ENCODE measurements at places on chromosomes 7 and 10.

- DNase-seq, result no peak
Measured at GRCh38 chr7:157428554-157428945, 91.7 kb downstream of the DNAJB6 start.

GRCh38 chr10:63833411-63834060 is 312.3 kb downstream of the REEP3 start:
- DNase-seq, result no peak

DNA sequence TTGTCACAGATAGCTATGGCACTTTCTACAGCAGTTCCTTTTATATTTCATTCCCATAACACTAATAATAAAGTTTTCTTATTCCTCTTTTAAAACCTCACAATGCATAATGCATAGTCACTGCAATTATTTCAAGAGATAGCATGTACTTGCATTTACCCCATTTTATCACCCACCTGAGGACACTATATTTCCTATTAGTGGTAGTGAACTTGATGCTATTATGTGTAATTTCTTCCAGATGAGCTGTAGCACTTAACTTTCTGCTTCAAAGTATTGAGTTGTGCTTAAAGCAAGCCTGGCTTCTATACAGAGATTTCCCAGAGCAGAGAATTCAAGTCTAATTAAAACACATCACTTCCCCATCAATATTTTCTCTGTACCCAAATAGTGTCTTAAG is 461.1 kb downstream of the HTR7 start:
- DNase-seq, result no peak

DNA sequence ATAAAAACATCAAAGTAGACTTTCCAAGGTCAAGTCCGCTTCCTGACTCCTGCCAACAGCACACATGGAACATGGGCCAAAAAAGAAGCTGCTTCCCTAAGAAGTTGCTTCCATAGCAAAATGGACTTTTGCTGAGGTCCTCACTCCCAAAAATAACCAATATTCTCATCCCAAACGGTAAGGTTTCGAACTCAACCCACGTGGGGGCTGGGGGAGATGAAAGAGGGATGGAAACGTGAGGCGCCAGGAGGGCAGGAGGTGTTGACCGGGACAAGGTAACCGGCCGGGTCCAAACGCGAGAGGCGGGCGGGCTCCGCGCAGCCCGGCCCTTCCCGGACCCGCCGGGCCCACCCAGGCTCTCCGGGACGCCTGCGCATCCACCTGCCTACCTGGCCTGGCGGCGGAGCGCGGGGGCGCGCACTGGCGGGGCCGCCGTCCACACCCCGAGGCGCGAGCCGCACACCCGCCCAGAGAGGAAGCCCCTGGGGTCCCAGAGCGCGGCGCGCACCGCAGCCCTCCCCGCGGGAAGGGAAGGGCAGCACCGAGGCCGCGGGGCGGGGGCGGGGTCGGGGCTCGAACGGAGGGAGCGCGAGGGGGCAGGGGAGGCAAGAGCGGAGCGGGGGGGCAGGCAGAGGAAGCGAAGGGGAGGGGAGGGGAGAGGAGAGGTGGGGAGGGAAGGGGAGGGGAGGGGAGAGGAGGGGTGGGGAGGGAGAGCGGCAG is 742 bp downstream of the LMBR1 start:
- DNase-seq, result peak; percentile 35

- no peak for DNase-seq
Measured at GRCh38 chr7:2170576-2171521, 61.9 kb downstream of the MAD1L1 start.

DNA sequence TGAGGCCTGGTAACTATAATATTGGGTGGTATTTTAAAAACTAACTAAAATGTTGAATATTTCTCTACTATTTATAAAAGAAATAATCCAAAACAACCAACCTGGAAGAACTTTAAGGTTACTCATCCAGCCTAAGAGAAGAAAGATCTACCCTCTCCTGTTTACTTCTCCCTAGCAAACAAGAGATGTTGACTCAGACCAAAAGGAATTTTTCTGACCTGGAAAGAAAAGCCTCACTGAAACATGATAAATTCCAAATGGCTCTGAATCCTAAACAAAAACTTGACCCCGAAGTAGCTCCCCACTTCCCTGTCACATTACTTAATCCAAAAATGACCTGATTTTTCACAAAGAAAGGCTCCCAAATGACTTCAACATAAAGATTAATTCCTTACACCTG is 101.2 kb downstream of the PARD3 start:
- no peak for DNase-seq

DNA sequence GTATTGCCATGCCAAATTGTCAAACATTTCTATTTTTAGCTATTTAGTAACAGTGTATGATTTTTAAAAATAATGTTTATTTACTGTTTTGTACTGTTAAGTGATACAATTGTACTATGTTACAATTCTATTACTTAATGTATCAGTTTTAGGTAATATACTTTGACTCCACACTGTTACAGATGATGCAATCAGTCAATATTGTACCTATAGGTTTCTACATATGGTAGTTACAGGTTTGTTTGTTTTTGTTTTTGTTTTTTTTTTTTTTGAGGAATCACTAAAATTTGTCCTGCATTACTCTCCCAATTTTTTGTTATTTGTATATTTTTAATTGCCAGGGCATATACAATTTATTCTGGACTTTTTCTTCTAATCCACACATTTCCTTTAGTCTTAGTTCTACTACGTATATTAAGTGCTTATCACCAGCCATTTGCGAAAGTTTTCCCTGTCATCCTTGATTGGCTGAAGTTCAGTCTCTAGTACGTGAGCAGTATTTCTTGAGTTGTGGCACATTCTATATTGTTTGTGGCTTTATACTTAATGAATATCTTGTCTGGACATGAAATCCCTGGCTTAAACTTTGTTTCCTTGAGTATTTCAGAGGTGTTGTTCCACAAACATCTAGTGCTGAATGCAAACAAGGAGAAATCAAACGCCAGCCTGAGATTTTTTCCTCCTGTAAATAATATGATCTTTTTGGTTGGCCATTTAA is 114.1 kb downstream of the MAGI2 start:
- DNase-seq, result no peak

DNA sequence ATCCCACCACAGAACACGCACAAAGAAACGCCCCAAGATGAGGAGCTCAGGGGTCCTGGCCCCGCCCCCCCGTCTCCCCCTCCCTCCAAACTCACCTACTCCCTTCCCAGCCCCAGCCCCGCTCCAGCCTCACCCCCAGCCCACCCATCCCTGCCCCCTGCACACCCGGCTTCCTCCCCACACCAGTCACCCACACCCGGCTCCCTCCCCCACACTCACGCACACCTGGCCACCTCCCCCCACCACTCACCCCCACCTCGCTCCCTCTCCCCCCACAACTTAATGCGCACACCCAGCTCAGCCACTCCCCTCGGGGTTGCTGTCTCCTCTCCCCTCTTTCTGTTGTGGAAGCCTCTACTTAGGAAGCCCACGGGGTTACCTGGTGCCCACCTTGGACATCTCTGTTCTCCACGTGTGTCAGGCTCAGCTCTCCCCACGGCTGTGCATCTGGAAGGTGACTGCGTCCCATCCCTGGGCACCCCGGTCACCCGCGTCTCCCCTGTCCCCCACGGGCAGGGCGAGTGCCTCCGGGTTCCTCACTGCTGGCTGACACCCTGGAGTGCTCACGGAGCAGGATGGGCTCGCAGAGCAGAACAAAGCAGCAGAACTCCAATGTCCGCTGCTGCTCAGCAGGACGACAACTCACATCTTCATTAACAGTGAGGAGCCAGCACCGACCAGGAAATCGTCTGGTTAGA is 166.8 kb downstream of the USP6NL start:
- no peak for DNase-seq

DNA sequence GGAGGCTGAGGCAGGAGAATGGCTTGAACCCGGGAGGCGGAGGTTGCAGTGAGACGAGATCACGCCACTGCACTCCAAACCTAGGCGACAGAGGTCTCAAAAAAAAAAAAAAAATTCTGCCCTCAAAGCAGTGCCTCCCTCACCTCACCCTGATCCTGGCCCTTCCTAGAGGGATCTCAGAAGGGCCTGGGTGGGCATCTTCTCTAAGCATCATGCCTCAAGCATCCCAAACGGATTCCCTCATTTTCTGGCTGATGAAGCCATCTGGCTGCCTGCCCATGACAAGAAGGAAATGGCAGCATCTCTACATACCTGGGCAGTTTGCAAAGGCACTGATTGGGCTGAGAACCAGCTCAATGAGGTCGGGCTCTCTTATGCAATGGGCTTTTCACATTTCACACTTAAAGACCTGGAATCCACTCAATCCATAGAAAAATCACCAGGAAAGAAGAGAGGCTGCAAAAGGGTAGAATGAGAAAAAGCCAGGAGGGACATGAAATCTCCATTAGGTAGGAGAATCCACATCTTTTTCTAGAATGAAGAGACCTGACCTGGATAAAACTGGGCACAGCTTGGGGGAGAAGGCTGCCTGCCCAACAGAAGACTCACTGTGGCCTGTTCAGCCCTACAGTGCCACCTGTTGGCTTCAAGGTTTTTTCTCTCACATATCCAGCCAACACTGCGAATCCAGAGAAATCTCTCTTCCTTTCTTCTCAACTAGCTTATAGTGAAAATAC is 48.1 kb downstream of the PDLIM1 start:
- peak; percentile 36 for DNase-seq

DNA sequence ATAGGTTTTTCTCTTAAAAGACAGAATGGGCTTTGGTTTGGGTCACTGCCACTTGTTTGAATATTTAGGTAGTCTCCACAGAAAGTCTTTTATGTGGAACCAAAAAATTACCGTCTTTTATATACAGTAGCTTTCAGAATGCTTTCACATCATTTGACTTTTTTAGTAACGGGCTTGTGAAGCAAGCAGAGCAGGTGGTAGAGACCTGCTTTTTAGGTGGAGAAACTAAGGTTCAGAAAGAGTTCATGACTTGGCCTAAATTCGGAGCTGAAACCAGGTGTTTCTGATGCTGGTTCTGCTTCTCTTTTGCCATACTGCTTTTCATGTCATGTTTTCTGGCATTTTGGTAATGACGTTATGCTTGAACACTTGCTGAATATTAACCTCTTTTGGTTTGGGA is 36.3 kb downstream of the GARS1 start:
- DNase-seq, result no peak

DNA sequence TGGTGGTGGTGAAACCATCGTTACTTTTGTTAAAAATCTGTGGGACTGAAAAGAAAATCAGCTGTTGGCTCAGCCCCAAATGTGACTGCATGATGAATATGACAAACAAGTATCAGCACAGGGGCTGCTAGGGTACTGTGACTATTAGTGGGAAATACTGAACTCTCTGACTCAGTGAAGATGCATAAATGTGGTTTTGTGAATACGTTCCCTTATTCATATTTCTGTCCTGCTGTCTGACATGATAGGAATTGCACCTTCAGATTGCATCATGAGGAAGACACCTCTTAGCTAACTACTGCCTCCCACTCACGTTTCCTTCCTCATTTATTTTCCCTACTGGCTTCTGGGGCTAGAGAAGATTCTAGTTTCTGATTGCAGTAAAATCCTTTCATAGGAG is 1.4 kb downstream of the CLEC5A start:
- no peak for DNase-seq

DNA sequence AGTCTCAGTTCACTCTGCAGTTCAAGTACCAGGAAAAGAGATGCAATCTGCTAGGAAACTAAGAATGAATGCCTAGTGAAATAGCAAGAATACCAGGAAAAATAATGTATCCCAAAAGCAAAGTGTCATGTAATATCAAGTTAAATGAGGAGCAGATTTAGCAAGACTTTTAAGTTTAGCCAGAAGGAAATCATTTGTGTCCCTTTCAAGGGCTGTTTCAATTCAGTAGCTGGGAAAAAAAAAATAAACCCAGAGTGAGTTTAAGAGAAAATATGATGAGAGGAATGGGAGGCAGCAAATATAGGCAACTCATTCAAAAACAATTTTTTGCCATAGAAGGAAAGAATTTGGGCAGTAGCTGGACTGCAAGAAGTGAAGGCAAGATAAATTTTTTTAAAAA is 135.8 kb downstream of the DGKB start:
- no peak for DNase-seq

GRCh38 chr10:7944215-7944480 is 110.3 kb upstream of the GATA3 start:
- no peak for DNase-seq

GRCh38 chr10:133176546-133176945 is 16.5 kb downstream of the KNDC1 start:
- DNase-seq, result no peak
